ENCODE measurements at places on chromosomes 3 and 15. TPM values are rescaled to one million over a fixed set of nuclear protein-coding genes. Genes with fewer than 3 reads are reported as not detected.

DNA sequence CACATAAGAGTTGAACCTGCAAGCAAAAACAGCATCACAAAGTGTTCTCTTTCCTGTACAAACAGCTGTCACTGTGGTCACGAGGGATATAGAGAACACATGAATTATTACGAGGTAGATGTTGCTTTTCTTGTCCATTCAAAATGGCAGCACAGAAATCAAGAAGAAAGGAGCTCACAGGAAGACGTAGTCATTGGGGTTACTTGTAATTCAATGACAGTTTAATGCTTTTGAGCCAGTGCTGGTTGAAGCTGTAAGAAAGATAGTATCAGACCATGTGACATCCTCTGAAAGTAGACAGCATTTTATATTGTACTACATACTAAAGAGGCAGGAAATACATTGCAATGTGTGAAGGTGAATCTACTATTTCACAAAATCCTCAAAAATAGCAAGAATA is 140.4 kb downstream of the ABI3BP start:
- no peak for DNase-seq

DNA sequence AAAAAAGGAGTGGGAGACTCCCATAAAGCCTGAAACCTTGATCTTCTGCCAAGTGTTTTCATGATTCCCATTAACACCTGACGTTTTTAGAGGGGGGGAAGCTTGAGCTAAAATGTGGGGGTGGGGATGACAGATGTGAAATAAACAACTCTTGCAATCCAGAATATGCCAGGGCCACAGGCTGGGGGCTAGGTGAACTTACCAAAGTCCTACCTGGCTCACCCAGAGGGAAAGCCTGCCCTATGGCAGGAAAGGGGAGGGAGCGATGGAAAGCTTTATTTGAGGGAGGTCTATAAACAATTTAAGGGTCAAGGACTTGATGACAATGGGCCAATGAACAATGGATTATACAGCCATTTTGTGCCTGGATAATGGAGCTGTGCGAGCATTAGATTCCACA is 108.3 kb downstream of the LRIG1 start:
- no peak for DNase-seq

DNA sequence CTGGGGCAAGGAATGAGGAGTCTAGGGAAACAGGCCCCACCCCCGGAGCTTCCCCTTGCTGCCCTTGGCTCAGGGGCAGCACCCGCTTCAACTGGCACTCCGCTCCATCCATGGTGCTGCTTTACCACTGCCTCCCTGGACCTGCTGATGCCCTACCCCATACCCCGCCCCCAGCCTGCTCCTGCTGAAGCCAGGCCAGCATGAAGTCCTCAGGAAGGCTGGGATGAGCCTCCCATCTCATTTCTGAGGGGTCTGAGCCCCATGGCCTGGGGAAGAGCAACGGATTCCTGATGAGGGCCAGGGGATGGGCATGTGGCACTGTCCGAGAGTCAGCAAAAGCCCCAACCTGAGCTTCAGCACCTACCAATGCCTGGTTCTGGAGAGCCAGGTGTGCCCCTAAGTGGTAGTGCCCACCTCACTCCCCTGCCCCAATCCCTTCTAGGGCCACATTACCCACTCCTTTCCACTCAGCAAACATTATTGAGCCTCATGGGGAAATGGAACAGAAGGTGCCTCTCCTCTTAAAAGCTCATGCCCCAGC is 21.0 kb downstream of the SEC61A1 start:
- DNase-seq, result no peak

A4GNT gene
- not detected for total RNA-seq

ZNF620 gene
- total RNA-seq, result 5.8 TPM
